ENCODE measurements at places on chromosomes 7 and 10.

- DNase-seq = no peak
These were observed 250.0 kb upstream of the KLF6 start for GRCh38 chr10:4034907-4035598.

- no peak for DNase-seq
These were observed 395 bp upstream of the ZNF25 start for GRCh38 chr10:37976880-37977203.

GRCh38 chr7:149680331-149681025, 92.9 kb downstream of the ZNF467 start:
- no peak for DNase-seq

GRCh38 chr7:93414574-93414973, 159.9 kb downstream of the CALCR start:
- DNase-seq = no peak

GRCh38 chr7:2707481-2707880, 19.5 kb downstream of the AMZ1 start:
- DNase-seq = no peak

GRCh38 chr10:13388478-13389230, 40.6 kb upstream of the SEPHS1 start:
- no peak for DNase-seq

DNA sequence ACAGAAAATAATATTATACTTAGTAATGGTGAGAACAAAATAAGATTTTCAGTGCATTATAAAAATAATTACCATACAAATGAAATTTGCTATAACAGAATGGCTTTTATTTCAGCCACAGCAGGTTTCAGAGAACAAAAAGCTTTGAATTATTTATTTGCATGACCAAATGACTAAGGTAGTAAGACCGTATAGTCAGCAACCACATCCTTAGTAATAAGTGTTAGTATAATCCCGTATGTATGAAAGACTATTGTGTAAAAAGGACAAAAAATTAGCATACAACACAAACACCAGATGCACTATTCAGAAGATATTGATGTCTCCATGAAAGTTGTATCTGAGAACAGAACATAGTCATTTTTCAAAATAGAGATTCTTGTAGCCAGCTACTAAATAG, 12.2 kb downstream of the PDZD8 start:
- no peak for DNase-seq

DNA sequence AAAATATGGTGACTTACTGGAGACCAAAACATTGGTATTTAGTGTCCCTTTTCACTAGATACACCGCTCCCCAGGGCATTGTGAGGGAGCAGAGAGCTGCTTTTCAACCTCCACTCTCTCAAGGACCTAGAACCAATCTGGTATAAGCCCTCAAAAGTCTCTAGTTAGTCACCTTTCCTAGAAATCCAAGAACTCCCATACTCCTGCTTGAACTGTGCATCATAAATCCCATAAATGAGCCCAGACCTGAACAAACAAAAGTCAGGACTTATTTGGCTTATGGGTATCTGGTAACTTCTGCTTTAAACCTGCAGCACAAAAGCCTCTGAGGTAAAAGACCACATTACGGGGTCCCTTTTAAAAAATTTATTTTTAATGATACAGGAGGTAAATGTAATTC, 603.1 kb upstream of the LRRTM3 start:
- no peak for DNase-seq

DNA sequence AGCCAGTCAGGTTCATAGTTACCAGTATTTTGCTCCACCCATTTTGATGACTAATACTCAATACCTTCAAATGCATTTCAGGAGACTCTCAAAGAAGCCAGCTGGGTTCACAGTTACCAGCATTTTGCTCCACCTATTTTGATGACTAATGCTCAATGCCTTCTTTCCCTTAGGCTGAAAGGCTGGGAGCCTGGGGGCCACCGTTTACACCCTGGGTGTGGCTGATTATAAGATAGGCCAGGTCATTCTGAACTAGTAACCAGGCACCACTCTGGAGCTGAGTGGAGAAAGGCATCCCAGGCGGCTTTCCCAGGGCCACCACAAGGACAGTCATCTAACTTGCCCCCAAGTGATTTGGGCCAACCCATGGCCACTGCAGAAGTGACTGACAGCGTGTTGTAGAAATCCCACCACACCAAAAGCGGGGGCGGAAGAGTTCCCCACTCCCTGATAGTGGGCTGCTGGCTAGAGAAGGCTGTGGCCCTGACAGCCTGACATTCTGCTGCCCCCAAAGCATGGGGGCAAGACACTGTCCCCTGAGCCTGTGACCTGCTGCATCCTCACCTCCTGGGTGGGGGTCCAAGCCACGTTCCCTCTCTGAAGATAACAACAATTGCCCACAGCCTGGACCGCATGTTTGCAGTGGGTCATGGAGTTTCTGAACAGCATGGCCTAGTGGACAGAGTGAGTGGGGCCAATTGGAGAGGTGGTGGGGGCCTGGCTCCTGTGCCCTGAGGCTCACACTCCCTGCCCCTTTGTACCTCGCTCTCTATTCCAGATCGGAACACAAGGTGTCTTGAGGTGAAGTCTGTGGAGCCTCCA, 23.0 kb upstream of the ZNF488 start:
- no peak for DNase-seq

DNA sequence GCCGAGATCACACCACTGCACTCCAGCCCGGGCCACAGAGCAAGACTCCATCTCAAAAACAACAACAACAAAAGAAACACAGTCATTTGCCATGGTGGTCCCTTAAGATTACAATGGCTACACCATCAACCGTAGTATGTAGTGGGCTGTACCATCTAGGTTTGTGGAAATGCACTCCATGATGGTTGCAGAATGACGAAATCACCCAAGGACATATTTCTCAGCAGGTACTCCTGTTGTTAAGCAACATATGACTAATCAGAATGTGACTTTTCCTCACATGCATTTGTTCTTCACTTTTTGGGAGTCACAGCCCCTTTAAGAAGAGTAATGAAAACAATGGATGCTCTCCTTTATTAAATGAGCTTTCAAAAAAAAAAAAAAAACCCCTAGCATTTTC, 11.0 kb downstream of the SVIL start:
- DNase-seq = no peak

- DNase-seq = peak; percentile 84
These were observed 1.9 kb downstream of the ACSL5 start for GRCh38 chr10:112375721-112376395.

DNA sequence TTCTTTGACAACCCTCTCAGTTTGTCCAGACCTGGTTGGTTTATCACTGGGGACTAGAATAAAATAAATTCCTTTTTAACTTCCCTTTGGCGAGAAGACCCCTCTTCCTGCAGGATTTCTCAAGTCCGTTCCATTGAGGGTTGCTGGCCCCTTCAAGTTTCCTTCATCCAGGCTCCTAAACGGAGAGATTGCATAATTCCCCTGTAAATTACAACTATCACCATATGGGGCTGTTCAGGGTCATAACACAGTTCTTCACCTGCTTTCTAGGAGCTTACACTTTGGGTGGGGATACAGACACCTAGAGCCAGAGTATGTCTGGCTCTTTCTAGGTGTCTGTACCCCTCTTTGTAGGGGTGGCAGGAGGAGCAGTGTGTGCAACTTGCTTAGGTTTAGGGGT, 3.3 kb upstream of the COPS6 start:
- no peak for DNase-seq

DNA sequence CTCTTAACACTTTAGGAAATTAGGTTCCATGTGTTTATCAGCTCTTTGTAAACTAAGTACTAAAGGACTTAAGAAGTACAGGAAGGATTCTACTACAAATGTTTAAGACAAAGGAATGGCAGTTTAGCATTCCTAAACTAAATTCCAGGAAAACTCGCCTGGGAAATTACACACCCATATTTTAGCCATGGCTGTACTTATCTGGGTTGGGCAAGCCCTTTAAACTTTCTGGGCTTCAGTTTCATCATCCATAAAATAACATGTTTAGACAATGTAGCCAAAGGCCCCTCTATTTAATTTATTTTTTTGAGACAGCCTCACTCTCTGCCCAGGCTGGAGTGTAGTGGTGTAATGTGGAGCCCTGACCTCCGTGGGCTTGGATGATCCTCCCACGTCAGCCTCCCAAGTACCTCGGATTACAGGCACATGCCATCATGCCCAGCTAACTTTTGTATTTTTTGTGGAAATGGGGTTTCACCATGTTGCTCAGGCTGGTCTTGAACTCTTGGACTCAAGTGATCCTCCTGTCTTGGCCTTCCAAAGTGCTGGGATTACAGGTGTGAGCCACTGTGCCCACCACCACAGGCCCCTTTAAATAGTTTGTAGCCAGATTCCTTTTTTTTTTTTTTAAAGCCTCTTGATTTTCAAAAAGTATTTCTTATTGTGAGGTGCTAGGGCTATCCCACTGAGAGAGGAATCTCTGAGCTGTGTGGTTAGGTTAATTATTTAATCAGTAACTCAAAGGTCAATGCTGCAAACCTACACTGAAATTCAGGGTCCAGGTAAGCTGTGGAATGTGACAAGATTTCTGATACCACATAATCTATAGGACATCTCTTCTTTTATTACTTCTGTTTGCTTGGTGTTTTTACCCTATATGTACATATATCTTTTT, 32.1 kb downstream of the TMEM60 start:
- no peak for DNase-seq

- no peak for DNase-seq
These were observed 3.0 kb downstream of the PCLO start for GRCh38 chr7:83159731-83160130.

DNA sequence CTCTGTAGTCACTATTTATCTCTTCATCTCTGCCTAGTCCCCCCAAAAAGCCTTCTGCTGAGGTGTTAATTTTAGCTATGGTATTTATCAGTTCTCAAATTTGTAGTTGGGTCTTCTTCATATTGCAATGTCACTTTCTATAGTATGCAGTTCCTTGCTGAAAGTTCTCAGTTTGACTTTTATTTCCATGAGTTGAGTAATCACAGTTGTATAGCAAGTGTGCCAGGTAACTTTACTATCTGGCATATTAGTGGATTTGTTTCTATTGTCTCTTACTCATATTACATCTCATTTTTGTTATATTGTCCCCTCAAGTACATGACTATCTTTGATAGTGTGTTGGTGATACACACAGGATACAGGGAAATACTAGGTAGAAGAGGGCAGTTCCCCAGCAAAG, 152.8 kb downstream of the CUBN start:
- DNase-seq = no peak

- no peak for DNase-seq
These were observed 17.5 kb downstream of the RASGEF1A start for GRCh38 chr10:43249151-43249961.

DNA sequence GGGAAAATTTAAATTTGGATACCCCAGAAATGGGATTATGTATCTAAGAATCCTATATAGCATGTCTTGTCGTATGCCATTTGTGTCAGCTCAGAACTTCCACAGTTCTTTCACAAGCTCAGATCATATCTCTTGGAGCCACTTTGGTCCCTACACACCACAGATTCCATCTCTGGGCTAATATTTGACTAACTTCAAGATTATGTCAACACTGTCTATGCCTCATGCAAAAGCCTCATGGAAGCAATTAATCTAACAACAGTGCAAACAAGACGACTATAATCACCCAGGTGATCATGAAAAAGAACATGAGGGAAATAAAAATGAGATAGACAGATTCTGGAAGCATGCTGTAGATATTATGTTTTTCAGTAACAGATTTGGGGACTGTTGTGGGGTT, 189.1 kb downstream of the LRRTM3 start:
- no peak for DNase-seq

GRCh38 chr7:4742051-4742573, 33.3 kb upstream of the AP5Z1 start:
- DNase-seq = no peak

DNA sequence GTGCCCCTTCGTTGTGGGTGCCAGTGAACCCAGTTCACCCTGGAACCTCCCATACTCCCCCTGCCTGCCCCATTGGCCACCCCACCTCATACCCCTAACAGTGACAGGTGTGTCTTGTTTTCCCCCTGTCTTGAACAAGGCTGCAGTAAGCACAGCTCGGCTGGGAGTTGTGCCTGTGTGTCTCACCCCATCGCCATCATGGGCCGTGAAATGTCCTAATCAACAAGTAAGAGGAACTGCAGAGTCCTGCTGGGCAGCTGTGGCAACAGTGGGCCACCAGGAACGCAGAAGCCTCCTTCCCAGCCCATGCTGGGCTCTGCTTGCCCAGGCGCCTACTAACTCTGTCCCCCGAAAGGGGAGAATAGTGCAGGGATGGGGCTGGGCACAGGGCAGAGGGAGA, 91.6 kb downstream of the C10orf105 start:
- DNase-seq = no peak

DNA sequence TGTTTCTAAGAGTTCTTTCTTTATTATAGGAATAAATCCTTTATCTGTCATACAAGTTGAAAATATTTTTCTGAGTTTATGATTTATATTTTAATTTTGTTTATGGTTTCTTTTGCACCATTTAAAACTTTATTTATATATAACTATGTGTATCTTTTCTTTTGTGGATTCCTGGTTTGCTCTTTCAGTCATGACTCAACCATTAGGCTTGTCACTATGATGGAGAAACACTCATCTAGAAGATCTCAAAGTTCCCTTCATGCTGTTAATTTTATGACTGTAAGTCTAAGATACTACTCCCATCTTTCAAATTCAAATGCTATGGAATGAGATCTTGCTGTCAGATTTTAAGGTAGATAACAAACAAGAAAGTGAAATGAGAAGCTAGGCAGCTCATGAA, 199.5 kb downstream of the INHBA start:
- DNase-seq = no peak

DNA sequence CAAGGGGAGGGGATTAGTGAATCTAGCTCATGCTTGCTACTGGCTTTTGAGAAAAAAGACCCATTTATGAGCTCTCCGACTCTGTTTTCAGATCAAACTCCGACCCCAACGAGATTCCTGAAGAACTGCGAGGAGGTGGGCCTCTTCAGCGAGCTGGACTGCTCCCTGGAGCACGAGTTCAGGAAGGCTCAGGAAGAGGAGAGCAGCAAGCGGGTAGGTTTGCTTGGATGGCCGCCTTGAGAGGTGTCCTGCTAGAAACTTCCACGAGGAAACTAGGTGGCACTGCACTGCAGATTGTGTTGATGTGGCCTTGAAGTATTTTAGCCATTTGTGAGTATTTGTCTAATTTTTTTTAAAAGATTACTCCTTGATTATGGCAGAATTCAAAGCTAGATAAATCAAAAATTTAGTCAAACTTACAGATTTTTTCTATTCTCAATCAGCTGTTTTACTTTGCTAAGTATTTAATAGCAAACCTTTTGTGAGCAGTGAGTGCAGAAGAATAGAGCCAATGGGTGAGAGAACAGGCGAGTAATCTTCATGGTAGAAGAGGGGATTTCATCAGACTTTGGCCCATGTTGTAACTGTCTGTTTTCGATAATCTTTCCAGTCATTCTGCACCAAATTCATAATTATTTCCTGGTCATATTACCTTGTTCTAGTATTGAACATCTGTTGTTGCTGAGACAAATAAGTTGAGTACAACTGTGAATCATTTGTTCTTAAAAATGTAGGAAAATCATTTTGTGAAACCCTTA, 95.4 kb downstream of the CREB5 start:
- DNase-seq = no peak

DNA sequence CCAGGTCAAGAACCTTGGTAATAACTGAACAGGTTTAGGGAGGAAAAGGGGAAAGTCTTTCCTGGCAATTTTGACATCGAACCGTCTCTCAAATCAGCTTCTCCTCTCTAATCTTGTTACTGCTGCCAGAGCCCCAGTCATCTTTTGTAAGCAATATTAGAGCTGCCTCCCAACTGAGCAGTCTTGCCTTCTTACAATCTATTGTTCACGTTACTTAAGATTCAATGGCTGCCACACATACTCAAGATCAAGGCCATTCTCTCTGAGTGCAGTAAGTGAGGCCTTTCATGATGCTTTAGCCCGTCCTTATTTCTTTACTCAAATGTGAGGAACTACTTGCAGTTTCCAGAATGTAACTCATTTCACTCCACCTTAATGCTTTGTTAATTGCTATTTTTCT, 12.4 kb downstream of the NET1 start:
- DNase-seq = no peak

Data from GM10248 (cell line).